ENCODE measurements at places on chromosomes 7 and 10.
A peak's percentile ranks its signal among the peaks of the same experiment; 100 is the strongest.

GRCh38 chr10:119595676-119596515 lies 868 bp downstream of the TIAL1 start:
- peak; percentile 36 for DNase-seq

DNA sequence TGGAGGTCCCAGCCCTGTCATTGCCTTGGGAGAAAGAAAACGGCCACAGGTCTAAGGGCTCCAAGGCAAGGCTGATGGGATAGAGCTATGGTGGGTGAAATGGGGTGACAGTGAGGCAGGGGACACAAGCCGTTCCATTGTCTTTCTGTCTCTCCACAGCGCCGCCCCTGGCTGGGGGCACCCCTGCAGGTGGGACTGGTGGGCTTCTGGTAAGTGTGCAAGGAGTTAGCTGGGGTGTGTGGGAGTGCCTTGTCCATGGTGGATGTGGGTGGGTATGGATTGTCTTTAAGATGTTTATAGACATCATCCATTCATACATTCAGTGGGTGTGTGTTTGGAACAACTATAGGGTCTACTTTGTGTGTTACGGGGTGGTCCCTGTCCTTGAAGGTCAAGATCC lies 7.5 kb downstream of the SFXN3 start:
- no peak for DNase-seq

DNA sequence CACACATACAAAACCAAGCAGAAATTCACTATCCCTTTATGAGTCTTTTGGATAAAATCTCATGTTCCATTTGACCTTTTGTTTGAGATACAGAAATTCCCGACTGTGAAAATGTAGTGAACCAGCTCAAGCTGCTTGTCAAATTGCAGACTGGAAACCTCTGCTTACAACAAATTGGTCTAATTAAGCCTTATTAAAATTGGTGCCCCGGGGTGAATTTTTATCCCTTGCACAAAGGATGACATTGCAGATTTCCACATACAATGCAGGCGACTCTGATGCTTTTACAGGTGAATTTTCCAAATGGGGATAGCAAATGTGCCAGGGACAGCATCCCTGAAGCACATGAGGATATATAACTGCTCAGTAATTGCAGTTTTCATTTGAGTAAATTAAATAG lies 257.3 kb downstream of the BMPER start:
- DNase-seq: no peak

GRCh38 chr7:134458341-134458805 lies 527 bp downstream of the AKR1B1 start:
- peak; percentile 7 for DNase-seq
